ENCODE measurements at places on chromosomes 12 and 14.

- DNase-seq, result no peak
Measured at GRCh38 chr12:65074932-65075331, 46.2 kb downstream of the WIF1 start.

DNA sequence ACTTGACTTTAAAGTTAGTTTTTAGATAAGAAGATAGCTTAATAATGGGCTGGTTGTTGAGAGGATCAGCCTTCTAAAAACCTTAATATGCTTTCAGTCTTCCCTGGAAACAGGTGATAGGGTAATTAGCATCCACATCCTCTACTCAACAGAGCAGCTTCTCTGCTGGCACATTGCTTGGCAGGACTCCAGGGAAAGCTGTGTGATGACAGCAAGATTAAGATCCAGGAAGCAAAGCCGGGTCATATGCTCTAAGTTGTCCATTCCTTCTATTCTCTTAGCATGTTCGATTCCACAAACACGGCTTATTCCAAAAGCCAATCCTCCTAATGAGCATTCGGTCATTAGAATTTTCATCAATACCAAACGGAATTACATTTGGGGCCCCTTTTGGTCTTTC is 87.0 kb downstream of the HMGA2 start:
- no peak for DNase-seq

- no peak for DNase-seq
Measured at GRCh38 chr12:118145113-118145797, 9.3 kb downstream of the PEBP1 start.

- DNase-seq, result no peak
Measured at GRCh38 chr12:46958599-46959290, 120.7 kb upstream of the PCED1B start.

DNA sequence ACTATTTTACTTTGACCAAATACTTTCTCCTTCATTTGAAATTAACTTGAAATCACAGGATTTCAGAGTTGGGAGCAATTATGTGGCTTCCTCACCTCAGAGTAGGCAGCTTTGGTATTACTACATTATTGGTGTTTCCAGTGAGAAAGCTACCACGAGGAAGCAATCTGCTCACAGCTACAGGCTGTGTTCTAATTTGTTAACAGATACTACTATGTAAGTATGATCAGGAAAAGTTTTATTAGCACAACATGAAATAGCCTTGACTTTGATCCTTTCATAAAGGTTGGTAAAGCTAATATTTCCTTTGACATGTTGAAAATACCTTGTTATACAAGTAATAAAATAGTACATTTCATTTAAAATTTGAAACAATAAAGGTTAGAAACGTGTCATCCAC is 30.6 kb downstream of the TAOK3 start:
- DNase-seq, result no peak

GRCh38 chr14:53006931-53007562 is 56.2 kb upstream of the FERMT2 start:
- DNase-seq, result peak; percentile 8

GRCh38 chr14:32494609-32495434 is 165.7 kb downstream of the AKAP6 start:
- DNase-seq, result no peak

DNA sequence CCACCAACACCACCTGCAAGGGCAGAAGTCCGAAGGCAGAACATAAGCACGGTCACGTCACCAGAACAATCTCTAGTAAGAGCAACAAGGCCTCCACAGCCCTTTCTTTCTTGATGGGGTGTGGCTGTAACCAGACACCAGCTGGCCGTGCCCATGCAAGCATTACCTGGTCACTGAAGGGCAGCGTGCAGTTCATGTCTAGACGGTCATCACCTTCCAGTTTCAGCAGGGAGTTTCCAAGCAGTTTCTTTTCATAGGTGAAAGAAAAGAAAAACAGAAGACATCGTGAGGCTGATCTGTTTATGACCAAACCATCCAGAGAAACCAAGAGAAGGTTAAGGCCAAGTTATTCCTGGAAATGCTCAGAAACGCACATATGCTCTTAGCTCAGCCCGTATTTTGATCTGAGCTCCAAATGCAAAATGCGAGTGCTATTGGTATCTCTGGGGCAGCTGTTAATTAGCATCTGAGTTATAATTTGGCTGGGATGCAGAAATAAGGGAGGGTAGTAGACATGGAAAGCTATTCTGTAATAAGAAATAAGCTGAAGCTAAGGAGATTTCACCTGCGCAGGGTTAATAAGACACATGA is 42.5 kb downstream of the PRKAB1 start:
- no peak for DNase-seq

GRCh38 chr12:112907415-112908157 is 824 bp downstream of the OAS1 start:
- no peak for DNase-seq

DNA sequence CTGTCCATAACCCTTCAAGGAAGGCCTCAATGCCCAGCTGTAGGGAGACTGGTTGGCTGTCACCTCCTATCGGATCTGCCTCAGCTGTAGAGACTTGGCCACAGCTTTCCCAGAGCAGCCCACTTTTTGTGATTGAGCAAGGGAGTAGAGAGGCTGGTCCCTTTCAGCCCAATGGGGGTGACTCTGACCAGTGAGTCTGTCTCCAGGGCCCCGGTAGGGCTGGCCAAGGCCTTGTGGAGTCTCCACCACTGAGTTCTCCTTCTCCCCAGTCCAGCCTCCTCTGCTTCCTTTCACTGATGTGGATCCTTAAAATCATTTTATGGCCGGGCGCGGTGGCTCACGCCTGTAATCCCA is 14.5 kb upstream of the HPD start:
- no peak for DNase-seq

DNA sequence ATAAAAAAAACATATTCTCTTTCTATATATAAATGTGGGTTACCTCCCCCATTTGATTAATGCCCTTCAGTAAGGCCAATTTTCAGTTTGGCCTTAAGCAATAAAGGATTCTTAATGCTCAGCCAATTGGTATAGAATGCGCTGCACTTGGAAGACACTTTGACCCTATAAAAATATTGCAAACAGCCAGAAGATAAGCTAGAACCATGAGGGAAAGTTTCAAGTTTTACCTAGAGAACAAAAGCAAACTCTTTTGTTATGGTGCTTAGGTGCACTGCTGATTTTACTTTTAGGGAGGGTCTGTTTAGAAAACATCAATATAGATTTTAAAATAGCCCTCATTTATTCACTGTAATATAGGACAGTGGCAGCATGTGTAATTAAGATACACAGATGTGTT is 251.6 kb upstream of the SLC16A7 start:
- no peak for DNase-seq

GRCh38 chr12:27198036-27198435 is 46.0 kb upstream of the STK38L start:
- DNase-seq, result no peak
